Cortex of kidney (tissue), 1 donor: ENCODE measurements at places on chromosomes 12 and 14.

DNA sequence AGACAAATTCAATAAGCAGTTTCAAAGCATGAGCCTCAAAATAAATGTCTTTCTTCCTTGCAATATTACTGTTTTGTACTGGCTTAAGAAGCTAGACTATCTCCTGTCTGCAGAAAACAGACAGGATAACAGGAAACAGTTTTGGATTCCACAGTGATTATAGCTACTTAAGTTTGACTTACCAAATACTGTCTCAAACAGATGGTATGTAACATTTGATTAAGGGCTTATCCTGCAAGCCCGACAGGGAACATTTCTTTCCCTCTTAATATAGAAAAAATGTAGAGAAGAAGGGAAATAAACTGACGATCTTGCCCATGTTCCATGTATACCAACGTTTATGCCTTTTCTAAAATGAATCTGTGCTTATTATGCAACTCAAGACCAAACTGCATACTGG is 179.9 kb upstream of the EEA1 start:
- no peak for DNase-seq

- DNase-seq: no peak
Observed at GRCh38 chr14:78313499-78313898, 143.3 kb downstream of the NRXN3 start.

DNA sequence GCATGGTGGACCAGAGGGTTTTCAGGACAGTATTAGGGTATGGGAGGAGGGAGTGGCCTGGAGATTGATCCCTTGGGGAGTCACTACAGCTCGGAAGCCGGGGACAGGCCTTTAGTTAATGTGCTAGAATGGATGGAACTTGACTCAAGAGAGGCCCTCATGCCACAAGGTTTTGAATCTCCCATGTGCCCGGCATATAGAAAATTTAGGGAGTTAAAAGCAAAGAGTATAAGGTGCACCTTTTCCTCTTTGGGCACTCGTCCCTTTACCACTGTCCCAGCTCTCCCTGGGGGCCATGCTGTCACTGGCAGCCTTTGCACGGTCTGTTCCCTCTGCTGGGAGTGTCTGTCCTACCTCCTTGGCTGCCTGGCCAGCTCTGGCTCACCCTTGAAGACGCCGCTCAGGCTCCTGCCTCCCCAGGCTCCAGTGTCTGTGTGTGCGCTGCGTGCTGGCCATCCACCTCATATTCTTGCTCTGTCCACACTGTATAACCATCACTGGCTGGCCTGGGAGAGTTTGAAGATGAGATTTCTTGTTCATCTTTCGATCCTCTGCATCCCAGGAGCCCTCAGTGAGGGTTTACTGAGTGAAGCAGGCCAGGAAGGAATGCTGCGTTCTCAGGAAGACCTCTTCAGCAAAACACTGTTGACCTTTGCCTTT is 161.3 kb downstream of the ZFP36L1 start:
- no peak for DNase-seq

GRCh38 chr12:3113671-3114325 is 36.6 kb downstream of the TSPAN9 start:
- no peak for DNase-seq

DNA sequence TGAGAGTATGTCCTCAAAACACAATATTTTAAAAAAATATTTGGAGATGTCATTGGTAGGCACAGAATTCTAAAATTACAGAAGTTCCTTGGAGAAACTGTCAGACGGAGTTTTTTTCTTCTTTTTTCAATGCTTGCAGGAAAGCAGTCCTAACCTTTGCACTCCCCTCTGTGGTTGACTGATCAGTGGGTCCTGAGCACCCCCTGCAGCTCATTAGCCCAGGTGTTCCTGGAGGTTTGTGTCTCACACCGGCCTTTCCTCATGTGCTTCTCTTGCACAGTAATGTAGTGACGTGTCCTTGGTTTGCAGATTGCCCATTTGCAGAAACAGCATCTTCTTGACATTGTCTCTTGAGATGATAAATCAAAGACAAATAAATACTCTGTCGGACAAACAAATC is 513.0 kb downstream of the TMEM121 start:
- DNase-seq: no peak

GRCh38 chr14:71539650-71540285 is 392.5 kb upstream of the RGS6 start:
- no peak for DNase-seq

DNA sequence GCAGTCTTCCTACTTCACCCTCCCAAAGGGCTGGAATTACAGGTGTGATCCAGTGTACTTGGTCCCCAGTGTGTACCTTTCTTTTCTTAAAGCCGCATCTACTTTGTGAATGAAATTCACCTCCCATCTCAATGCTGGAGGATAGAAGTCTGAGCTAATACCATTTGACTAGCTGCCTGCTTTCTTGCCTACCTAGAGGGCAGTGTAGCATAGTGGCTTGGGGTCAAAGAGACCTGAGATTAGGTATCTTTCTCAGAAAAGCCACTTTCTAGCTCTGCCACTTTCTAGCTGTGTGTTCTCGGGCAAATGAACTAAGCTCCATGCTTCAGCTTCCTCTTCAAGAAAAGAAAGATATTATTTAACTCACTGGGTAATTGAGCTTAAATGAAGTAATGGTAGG is 16.9 kb downstream of the SMOC1 start:
- DNase-seq: no peak

- no peak for DNase-seq
Observed at GRCh38 chr14:65922142-65922541, 509.6 kb downstream of the FUT8 start.

DNA sequence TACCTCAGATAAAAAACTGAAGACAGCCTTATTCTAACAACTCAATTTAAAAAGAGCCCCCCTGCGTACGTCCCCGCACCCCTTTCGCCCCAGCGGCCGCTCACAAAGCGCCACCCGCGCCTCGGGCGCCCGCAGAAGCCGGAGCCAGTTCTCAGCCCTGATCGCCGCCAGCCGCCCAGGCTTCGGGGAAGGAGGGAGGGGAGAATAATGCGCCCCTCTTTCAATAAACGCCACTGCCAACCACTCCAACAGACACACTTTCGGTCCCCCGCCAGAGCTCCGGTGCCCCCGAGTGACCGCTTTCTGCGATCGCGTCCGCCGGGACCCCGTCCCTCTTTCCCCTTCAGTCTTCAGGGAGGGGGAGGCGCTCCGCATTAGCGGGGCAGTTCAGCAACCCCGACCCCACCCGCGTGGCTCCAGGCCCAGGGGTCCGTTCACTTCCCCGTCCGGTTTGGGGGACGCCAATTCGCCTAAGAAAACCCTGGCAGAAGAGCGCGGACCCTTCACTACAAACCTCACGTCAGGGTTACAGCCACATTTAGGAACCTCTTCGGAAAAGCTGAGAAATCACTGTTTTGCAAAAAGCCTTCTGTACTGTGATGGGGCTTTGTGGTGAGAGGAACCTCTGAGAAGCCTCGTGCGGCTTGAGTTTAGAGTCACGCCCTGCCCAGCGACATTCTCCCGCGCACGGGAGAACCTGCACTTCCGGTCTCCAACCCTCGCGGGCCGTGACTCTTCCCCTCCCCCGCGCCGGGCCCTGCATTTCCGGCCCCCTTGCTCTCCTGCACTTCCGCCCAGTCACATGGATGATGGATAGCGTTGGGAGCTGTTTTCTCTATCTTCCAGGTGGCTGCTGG is 18.7 kb downstream of the FOXG1 start:
- DNase-seq: no peak

GRCh38 chr12:24470050-24470449 is 478.9 kb downstream of the BCAT1 start:
- DNase-seq: no peak

DNA sequence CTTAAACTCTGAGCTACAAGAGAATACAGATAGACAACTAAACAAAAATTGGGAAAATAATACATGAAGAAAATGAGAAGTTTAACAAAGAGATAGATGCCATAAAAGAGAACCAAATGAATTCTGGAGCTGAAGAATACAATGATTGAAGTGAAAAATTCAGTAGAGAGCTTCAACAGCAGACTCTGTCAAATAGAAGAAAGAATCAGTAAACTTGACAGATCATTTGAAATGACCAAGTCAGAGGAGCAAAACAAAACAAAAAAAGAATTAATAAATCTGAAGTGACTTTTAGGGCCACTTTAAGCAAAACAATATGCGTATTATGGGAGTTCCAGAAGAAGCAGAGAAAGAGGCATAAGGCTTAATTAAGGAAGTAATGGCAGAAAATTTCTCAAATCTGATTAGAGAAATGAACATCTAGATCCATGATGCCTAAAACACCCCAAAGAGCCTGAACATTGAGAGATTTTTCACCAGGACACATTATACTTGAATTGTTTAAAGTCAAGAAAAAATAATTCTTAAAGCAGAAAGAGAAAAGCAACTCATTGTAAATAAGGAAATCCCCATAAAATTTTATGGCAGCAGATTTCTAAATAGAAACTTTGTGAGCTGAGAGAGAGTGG is 61.0 kb upstream of the RNU6-8 start:
- no peak for DNase-seq

DNA sequence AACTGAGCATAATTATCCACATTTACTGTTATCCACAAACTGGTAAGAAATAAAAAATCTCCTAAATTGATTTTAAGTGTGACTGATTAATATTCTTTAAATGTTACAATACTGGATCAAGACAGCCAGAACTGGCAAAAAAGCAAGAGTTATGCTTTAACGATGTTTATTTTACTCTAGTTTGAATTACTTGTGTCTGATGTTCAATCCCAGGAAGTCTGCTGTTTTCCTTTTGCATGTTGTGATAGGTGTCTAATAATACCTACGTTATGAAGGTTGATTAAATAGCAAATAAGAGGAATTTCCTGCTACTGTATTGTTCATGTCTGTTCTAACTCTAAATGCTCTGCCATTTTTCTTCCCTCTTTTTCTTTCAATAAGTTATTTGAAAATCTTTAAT is 34.4 kb upstream of the OTOGL start:
- no peak for DNase-seq
